ENCODE measurements at places on chromosomes 13 and 19.

DNA sequence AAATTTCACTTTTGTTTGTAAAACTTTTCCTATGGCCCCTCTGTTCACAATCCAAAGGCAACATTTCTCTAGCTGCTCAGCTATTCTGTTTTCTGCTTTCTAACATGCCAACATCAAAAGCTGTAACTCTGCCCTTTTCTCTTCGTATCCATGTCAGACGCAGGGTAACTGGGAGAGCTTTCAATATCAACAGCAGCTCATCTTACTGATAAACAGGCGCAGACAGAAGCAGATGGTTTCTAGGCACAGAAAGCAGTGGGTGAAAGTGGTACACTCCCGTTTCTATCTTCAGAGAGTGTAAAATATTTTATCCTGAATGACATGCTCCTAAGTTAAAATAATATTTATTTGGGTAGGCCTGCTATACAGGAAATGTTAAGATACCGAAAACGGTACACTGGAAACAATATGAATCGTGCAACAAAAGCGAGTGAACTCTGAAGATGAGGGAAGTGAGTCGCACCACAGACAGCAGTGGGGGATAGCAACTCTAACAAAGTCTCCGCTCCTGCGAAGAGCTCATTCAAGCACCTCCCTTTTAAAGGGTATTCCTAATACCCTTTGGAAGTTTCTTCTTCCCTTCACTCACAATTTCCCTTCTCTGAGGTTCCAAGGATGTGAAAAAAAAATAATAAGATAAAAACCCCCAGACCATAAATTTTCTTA lies 798.3 kb downstream of the GPC5 start:
- DNase-seq, result no peak

DNA sequence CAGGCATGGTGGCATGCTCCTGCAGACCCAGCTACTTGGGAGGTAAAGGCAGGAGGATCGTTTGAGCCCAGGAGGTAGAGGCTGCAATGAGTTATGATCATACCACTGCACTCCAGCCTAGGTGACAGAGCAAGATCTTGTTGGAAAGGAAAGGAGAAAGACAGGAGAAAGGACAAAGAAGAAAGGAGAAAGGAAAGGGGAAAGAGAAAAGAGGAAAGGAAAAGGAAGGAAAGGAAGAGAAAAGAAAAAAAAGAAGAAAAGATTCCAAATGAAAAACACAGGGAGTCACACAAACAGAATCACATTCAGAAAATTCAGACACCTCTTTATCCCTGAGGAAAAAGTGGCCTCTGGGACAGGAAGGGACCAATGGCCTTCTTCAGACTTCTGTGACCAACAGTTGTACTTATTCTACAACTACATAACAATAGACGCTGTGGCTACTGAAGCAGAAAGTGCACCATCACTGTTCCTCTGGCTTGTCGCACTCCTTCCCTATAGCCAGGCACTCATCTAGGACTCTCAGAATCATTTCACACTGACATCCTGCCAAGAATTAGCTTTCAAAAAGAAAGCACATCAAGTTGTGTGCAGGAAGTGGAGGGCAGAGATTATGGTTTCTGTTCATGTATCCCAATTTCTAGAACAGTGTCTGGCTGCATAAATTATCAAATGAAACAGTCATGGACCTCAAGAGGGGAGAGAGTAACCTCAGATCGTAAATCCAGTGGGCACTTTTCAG lies 5.9 kb downstream of the MTMR6 start:
- no peak for DNase-seq

GRCh38 chr13:75194717-75195462 lies 287.1 kb downstream of the TBC1D4 start:
- DNase-seq, result no peak

DNA sequence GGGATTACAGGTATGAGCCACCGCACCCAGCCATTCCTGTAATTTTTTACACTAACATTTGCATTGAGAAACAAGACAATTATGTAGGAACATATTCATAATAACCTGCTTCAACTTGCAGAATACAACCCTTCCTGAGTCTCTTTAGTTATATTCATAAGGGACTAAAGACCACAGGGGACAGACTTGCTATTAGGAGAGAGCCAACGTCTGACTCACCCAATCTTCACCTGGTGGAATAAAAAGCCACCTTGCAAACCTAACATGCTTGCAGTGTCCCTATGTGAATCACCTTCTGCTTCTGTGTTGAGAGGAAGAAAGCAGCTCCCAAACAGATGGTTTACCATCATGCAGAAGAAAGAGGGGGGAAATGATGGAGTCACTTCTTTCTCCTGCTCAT lies 456.1 kb downstream of the PCDH9 start:
- DNase-seq, result no peak

- no peak for DNase-seq
Observed at GRCh38 chr19:48698046-48698445, 2.3 kb downstream of the FUT2 start.

GRCh38 chr19:41700381-41701195 lies 7.8 kb upstream of the CEACAM5 start:
- DNase-seq, result no peak

GRCh38 chr13:112174476-112175110 lies 107.6 kb downstream of the SOX1 start:
- no peak for DNase-seq

DNA sequence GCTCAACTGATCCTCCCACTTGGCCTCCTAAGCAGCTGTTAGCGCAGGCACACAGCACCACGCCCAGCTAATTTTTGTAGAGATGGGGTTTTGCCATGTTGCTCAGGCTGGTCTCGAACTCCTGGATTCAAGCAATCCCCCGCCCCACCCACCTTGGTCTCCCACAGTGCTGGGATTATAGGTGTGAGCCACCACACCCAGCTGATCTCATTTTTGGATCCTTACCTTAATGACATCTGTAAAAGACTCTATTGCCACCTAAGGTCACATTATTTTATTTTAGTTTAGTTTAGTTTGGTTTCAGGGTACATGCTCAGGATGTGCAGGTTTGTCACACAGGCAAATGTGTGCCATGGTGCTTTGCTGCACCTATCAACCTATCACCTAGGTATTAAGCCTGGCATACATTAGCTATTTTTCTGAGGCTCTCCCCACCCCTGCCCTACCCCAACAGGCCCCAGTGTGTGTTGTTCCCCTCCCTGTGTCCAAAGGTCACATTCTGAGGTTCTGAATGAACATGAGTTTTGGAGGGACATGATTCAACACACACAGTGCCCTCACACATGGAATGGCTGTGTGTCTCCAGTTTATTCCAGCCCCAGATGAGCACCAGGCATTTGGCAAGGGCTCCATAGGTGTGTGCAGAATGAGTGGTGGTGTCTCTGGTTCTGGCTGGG lies 1.3 kb downstream of the OR10H5 start:
- DNase-seq, result no peak

DNA sequence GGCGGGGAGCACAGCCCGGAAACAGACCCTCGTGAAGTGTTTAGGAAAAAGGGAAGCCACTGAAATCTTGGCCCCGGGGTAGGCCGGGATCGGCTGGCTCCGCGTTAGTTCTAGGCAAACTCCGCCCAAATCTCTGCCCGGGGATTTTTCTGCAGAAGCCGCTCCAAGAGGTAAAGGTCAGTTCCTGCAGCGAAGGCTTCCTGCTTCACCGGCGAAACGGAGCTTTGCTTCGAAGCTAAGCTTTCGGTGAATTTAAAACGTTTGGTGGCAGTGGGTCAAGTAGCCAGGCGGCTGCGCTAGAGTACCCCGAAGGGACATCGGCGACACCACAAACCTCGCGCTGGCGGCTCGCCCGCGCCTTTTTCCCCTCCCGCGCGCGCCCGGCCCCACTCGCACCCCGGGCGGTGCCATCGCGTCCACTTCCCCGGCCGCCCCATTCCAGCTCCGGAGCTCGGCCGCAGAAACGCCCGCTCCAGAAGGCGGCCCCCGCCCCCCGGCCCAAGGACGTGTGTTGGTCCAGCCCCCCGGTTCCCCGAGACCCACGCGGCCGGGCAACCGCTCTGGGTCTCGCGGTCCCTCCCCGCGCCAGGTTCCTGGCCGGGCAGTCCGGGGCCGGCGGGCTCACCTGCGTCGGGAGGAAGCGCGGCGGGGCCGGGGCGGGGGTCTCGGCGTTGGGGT lies 441 bp downstream of the GJB2 start:
- no peak for DNase-seq

- no peak for DNase-seq
Observed at GRCh38 chr19:49802836-49803528, 10.1 kb downstream of the FUZ start.

DNA sequence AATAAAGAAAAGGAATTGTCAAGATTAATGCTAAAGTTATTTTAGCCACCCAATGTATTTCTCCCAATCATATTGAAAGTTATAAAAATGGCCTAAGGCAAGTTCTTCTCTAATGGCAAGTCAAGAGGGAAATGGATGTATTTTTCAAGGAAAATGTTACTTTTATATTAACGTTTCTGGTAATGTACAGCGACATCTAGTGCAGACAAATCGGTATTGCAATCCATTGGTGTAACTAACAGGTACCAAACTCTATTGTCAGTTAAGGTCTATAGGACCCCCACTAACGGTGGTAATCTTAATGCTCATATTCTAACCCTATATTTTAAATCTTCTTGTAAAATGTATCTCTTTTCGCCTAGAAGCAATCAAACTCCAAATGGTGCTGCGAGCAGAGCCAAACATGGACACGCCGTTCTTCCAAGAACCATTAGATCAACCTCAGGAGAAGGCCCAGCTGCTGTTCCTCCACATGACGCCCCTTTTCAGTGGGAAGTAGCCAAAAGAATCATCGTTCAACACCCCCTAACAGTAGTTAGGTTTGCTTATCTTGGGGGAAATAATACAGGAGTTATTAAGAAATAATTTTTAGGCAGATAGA lies 98.5 kb upstream of the PABPC3 start:
- no peak for DNase-seq

GRCh38 chr13:78607409-78608251 lies 4.3 kb upstream of the POU4F1 start:
- no peak for DNase-seq

DNA sequence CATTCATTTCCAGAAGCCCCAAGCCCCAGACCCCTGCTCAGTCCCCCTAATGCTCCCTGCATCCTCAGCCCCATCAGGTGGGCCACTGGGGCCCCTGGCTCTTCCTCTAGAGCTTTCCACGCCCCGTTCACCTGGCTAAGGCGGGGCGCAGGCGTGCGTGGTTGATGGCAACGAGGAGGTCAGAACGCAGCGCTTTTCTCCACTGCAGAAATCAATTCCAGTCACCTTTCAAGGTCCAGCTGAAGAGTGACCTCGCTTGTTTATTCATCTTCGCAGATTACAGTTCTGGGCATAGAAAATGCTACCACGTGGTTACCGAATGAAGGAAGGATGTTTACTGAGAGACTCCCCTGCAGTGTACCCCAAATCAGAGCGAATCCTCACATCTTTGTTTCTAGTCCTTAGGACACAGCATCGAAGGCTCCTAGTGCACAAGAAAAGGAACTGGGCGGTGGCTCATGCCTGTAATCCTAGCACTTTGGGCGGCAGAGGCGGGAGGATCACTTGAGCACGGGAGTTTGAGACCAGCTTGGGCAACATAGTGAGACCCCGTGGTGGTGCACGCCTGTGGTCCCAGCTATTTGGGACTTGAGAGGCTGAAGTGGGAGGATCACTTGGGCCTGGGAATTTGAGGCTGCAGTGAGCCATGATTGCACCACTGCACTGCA lies 828 bp upstream of the PBX4 start:
- no peak for DNase-seq

GRCh38 chr13:74288361-74288911 lies 154.2 kb upstream of the KLF12 start:
- no peak for DNase-seq

DNA sequence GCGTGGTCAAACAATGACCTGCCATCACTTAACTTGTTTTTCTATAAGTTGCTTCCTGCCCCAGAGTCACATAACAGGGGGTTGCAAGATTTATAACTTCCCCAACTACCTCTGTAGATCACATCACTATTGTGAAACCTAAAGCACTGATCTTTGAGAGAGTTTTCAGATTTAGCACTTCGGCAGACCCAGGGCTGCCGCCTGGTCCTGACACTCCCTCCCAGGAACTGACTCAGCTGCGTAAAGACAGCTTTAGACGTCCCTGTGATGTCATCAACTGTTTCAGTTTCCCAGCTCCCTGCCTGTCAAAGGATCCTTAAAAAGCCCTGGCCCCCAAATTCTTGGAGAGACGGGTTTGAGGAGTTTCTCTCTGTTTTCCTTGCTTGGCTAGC lies 33.3 kb downstream of the IGFL2 start:
- DNase-seq, result no peak

GRCh38 chr19:12791345-12792050 lies at the start of gene JUNB:
Gene JUNB, plus strand, starts transcription at chr19:12791486. Its CDS starts 286 bp downstream, at chr19:12791772.
- DNase-seq, result peak; percentile 86

DNA sequence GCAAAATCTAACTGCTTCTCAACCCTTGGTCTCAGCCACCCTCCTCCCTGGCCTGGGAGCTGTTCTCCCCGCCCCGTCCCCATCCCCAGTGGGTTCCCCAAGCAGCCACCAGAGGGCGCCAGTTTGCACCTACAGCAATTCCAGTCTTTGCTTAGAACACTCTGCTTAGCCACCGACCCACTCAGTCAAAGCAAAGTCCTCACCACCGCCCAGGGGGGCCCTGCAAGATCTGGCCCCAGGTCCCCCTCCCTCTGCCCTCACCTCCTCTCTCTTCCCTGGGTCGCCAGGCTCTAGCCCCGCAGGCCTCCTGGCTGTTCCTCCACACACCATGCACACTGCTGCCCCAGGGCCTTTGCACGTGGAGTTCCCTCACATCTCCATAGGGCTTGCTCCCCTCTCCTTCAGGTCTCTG lies 12.4 kb downstream of the TMEM143 start:
- DNase-seq, result no peak

DNA sequence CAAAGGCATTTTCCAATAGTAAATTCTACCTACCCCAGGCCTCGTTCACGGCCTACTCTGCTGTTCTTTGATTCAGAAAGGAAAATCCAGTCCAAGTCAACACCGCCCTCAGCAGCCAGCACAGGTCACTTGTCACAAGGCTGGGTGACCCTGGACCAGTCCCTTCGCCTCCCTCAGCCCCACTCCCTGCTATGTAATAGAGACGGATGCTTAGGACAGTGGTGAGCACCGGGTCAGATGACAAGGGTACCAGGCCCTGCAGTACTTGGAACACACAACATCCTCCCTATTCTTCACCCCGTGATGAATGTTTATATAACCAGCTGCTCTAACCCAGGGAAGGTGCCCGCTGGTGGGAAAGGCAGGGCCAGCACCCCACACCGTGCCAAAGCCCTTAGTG lies 14.3 kb downstream of the LATS2 start:
- no peak for DNase-seq

- DNase-seq, result no peak
Observed at GRCh38 chr13:72565893-72566292, 161.5 kb downstream of the MZT1 start.

DNA sequence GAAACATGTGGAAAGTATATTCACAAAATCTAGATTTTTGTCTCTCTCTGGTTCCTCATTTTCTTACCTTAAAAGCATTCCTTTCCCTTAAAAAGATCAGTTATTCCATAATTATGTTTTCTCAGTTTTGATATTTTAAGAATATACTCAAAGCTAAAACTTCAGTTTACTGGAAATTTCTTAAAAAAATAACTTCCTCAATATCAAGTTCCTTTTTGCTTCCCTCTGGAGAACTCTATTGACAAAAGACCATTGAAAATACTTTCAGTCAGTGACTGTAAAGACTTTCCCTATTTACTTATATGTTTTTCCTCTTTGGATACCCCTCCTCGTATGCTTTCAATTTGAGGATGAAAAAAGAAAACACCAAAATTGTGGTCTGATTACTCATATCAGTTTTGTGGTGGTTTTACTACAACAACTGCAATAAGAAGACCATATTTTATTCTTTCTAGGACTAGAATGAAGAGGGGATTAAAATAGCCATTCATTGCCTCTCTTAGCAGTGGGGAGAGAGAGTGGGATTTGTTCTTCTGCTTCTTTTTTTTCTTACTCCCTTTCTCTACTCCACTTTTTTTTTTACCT lies 113.2 kb downstream of the ESD start:
- no peak for DNase-seq

GRCh38 chr19:11581740-11582139 lies 4.3 kb upstream of the ACP5 start:
- DNase-seq, result no peak

Data from esophagus squamous epithelium (tissue), 5 donors.